ENCODE measurements at places on chromosomes 13 and 19.

DNA sequence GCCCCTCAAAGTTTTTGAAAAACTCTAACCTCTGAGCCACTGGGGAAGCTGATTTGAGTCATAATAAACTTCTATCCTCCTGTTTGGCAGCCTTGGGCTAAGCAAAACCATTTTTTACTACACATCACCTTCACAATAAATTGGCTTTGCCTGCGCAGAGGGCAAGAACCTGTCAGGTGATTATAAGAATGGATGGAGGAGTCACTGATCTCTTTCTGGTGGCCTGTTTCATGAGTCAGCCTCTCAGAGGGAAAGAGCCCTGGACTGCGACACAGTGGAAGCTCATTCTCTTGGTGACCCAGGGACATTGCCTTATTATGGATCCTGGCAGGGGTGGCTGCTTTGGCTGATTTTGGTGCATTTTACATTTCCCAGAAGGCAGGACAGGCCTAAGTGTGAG is 17.5 kb upstream of the PSG9 start:
- DNase-seq = no peak

- DNase-seq = no peak
These were observed 103.7 kb downstream of the RXFP2 start for GRCh38 chr13:31843044-31843443.

GRCh38 chr19:39832341-39833083 is 1.4 kb downstream of the DYRK1B start:
- DNase-seq = no peak

DNA sequence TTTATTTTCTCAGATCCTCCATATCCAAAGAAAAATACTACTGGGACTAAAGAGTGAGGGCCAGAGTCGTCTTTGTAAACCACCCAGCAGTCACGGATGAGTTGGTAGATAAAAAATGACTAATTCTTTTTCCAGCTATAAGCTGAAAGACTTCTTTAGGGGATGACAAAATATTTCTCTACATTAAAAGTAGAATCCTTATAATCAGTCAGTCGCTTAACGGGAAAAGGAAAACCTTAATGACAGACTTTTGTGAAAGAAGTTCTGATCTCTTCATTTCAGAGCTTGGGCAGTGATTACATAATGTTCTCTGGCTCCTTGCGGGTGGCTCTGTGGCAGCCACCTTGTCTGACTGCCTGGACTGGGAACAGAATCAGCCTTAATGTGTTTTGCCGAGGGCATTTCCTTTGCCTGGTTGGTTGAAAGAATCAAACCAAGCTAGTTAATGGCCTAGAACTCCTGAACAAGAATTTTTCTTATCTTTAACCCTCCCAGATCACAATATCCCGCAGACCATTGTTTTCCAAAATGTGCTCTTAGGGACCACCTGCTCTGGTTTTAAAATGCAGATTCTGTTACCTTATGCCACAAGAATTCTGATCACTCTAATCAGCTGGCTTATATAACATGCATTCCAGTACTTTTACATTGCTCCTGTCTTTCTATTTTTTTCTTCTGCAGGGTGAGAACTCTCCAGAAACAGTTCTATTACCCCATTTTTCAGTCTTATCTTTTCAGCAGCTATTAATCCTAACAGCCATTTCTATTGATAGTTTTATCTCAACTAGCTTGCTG is 2.5 kb downstream of the ITM2B start:
- DNase-seq = no peak

DNA sequence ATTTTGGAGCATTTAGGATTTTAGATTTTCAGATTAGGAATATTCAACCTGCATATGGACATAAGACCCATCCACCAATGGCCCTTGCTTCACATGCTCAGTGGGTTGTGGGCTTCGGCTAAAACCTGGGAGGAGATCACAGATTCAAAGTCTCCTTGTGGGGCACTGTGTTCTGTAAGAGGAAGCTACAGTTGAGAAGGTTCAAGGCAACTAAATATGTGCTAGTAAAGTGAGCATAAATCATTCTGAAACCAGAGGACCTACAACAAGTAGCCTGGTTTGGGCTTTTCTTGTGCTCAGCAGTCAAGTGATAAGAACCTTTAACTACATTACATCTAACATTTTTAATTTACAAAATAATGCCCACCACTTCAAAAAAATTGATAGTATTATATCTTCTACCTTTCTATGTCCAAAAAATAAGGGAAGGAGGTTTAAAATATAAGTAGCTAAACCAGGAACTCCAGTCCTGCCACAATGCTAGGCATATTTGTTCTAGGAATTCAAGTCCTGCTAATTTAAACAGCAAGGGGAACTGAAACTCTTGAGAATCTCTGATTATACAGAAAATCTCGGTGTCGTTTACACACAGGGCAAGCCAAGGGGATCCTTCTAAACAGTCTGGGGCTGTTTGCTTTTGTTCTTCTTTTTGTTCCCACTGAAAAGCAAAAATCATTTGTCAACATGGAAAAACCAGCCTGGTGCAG is 36.6 kb downstream of the FOXO1 start:
- no peak for DNase-seq

GRCh38 chr13:30965380-30965779 is 32.9 kb downstream of the TEX26 start:
- no peak for DNase-seq

DNA sequence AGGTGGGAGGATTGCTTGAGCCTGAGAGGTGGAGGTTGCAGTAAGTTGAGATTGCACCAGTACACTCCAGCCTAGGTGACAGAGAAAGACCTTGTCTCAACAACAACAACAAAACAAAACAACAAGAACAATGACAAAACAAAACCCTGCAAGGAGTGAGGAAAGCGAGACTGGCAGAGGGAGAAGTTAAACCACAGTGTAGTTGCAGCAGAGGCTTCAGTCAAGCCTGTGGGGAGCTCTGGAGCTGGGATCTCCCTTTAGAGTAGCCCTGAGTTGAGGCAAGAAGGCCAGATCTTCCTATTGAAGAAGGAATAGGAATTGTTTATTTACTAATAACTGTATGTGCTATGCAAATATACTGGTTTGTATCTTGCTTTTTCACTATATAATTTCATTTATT is 25.3 kb upstream of the RNASEH2B start:
- no peak for DNase-seq

- DNase-seq = no peak
These were observed 182.8 kb downstream of the MYO16 start for GRCh38 chr13:108812165-108812564.

GRCh38 chr19:54526972-54527371 is 24.3 kb downstream of the LAIR2 start:
- no peak for DNase-seq

DNA sequence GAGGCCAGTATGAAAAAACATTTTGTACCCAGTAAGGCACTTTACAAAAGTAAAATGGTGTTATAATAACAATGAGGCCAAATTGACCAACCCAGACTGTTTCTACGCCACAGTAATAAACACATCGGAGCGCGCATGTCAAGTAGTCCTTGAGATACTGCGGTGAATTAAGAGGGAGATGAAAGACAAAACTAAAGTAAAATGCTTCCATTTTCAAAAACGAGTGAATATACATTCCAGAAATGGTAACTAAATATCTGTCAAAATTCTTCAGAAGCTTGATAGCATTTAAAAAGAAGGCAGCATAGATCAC is 19.0 kb downstream of the N4BP2L1 start:
- DNase-seq = no peak

Measured in activated T-cell treated with anti-CD3 and anti-CD28 coated beads for 1 hour (primary cell).